ENCODE measurements at places on chromosomes 2 and 18.
A peak's percentile ranks its signal among the peaks of the same experiment; 100 is the strongest.

DNA sequence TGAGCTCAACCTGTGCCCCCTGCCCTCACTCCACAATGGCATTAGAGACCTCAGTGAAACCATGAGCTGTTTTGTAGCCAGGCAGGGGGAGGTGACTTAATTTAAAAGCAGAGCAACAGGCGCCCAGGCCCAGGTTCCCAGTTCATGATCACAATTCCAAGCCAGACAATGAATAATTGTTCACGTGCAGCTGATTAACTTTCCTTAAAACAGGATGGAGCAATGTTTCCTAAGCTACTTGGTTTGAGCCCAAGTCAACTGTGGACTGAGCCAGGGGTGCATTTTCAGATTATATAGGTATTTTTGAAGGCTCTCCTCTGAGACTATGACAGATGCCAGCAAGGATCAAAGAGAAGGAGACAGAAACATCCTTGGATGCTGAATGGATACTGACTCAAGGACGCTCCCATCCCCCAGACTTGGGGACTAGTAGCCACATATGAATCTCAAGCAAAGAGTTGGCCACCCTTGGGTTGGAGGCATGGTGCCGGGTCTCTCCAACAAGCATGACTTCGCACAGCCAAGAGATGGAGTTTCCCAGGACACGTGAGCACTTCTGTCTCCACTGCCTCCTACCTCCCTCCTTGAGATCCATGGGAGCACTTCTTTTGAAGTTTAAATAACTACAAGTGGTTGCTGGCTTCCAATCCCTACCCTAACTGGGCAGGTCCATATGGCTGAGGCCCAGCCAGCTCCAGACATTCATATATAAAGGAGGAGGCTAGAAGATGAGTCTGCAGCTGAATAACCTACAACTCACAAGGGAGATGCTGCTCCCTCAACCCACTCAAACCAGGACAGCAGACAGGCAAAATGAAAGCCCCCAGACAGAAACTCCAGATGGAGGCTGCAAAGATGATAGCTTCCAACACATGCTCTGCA lies 12.7 kb downstream of the SMAD7 start:
- DNase-seq = no peak

DNA sequence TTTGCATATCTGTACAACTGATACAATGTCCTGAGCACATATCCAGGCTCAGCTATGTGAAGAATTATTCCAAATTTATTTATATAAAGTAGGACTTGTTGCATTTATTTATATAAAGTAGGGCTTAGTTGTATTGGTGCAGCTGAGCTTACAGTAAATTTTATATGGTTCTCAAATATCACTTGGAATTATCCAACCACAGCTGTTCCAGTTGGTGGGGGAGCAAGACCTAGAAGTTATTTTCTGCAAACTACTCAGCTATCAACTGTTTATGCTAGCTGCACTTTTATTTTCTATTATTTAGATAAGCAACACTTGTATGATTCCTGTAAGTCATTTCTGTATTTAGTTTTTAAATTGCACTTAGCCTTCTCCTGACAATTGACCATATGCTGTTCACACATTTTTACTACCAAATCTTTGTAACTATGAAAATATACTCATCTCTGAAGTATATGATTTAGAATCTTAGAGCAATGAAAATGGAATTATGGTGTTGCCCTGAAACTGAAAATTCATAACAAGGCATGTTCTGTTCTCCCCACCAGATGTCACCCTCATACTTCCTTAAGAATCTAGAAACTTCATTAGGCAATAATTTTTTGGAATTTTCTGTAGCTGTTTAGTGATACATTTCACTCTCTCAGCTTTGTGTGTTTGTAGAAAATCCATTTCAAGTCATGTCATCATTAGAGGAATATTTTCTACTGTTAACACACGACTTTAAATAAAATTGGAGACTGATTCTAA lies 157.0 kb upstream of the CBLN2 start:
- DNase-seq = peak; percentile 47

GRCh38 chr2:10348891-10349290 lies 46.2 kb downstream of the HPCAL1 start:
- no peak for DNase-seq

- no peak for DNase-seq
These were observed 81.7 kb upstream of the ALK start for GRCh38 chr2:30003128-30003527.

- DNase-seq = no peak
These were observed 33.6 kb downstream of the GCG start for GRCh38 chr2:162118166-162119031.

DNA sequence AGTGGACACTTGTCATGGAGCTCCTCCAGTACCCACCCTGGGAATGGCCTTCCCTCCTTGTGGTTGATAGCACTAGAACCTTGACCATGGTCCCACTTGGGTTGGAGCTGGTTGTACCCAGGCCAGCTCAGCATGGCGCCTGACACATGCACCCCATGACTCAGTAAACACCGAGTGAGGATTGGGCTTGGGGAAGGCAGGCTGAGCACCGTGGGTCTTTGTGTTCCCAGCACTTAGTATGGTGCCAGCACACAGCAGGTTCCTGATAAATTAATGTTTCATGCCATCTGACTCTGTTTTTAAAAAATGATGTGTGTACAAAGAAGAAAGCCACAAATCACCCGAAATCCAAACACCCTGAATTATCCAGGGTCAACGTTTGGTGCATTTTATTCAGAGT lies 69.8 kb downstream of the CIB4 start:
- no peak for DNase-seq

DNA sequence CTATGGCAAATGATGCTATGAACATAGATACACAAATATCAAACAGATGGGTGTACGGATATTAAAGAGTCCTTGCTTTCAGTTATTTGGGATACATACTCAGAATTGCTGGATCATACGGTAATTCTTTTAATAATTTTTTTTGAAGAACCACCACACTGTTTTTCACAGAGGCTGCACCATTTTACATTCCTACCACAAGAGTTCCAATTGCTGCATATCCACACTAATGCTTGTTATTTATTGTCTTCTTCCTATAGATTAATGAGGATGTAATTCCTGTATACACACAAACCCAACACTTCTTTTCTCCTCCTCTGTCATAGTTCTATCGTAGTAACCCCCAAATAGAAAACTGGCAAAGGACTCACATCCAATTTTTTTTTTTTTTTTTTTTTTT lies 21.7 kb downstream of the CD302 start:
- DNase-seq = no peak

DNA sequence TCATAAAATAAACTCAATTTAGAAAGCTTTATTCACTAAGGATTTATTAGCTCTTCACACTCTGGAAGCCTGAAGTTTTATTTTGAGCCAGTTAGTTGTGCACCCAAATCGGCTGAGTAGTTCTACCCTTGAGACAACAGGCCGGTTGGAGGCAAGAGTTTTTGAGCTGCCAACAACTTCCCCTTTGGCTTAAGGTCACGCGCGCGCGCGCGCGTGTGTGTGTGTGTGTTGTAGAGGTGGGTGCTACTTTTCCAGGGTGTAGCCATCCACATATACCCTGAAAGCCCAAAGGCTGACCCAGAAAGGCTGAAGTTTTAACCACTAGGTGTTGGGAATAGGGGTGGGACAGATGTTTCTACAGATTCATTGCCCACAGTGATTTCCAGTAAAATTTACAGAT lies 150.2 kb upstream of the LHCGR start:
- no peak for DNase-seq

- DNase-seq = no peak
These were observed 43.4 kb downstream of the PLEKHA3 start for GRCh38 chr2:178523596-178524134.

GRCh38 chr2:437756-438393 lies 150.0 kb upstream of the ALKAL2 start:
- no peak for DNase-seq

DNA sequence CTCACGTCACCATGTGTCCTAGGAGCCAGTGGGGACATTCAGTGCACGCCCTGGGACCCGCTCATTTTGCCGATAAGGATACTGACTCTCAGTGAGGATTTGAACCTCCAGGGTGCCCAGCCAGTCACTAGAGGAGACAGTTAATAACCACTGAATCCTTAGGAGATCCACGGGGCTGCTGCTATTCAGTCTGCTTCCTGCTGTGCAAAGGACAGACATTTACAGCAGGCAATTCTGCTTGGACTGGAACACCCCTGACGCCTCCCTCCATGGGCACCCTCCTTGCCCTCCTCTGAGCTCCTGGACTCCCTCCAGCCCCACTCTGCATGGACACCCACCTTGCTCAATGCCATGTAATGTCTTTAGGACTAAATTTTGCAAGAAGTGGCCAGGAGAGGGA lies 265.5 kb downstream of the EIPR1 start:
- DNase-seq = no peak

- DNase-seq = no peak
These were observed 1072.5 kb downstream of the SUCLG1 start for GRCh38 chr2:83386549-83386948.

DNA sequence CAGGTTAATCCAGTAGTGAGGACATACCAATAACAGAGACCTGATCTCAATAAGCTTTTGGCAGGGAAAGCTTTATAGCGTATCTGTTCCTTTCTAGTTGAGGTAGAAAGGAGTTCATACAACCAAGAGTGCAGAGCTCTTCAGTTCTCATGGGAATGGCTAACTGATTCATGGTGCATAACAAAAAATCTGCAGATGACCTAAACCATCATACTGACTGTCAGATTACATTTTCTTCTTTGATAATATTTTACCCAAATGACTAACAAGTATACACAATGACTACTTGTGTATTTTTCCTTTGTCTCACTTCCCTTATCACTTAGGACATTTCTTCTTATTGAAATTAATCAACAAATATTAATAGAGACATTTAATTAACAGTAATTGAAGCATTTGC lies 140.0 kb upstream of the SERTAD2 start:
- DNase-seq = peak; percentile 23

DNA sequence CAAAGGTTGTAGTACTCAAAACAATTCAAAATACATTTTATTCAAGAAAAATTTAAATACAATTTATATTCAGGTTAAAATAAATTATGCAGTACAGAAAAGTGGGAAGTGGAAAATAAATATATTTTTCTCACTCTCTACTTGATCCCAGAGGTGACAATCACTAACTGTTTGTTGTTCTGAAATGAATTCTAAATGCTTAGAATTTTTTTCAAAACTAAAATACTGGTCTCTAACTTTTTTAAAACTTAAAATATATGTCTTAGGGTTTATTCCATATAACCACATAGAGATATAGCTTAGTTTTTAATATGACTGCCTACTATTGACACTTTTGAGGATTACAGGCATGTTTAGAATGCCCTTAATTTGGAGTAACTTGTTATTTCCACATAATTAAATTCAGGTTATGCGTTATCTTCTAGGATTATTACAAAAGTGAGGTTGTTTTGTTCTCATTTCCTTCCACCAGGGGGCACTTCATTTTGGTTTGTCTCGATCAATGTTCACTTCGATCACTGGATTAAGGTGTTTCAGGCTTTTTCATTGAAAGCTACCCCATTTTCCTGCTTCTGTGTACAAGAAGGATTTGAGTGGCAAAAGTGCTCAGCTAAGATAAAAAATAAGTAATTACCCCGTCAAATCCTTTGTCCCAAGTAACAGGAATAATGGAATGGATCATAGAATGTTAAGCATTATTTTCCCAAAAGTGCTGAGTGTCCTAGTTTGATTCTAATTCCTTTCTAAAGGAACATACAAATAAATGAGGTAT lies 27.1 kb upstream of the TFPI start:
- DNase-seq = peak; percentile 76

DNA sequence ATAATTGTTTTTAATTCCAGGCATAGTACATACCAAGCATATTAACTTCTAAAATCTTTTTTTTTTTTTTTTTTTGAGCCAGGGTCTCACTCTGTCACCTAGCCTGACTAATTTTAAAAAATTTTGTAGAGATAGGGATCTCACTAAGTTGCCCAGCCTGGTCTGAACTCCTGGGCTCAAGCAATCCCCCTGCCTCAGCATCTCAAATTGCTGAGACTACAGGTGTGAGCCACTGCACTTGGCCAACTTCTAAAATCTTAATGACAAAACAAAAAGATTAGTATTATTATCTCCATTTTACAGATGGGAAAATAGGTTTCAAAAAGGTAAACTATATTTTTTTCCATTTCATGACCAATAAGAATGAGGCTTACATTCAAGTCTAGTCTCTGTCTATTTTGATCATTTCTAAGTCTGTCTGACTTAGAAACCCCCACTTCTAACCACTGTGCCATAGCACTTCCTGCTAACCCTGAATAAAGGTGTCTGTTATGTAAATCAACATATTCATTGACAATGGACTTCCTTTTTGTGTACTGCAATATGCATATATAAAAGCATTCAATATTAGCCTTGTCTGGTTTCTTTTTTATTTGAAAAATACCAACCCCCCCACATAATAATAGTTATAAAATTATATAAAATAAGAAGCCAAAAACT lies 28.7 kb upstream of the ZEB2 start:
- no peak for DNase-seq

- no peak for DNase-seq
These were observed 4.9 kb upstream of the PDCD1 start for GRCh38 chr2:241863536-241863954.

DNA sequence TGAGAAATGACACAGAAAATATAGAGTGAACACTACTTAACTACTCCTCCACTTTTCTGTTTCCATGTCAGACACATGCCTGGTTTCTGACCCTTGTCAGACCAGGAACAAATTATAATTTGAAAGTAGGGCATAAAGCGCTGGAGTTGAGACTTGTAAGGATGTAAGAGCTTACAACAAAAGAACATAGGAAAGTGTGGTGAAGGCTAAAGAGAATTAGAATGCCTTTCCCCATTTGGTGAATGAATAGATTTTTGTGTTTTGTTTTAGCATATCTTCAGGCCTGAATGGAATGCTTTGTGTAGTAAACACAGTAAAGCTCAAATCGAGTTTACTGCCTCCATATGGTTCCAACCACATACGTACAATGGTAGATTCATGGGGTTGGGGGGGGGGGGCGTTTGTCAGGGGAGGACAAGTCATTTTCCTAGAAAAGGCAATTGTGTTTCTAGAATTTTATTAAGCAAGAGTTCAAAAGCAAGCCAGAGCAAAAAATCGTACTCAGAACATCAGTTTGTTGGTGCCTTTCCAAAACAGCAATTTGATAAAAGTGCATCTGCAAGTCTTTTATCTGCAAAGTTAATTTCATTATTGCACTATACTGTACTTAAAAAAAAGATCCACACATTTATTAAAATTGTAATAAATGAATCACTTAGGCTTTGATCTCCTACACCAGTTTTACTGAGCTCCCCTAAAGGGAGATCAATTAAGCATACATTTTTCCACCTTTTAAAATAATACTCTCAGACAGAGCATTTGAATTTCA lies 30.9 kb downstream of the NRXN1 start:
- no peak for DNase-seq

DNA sequence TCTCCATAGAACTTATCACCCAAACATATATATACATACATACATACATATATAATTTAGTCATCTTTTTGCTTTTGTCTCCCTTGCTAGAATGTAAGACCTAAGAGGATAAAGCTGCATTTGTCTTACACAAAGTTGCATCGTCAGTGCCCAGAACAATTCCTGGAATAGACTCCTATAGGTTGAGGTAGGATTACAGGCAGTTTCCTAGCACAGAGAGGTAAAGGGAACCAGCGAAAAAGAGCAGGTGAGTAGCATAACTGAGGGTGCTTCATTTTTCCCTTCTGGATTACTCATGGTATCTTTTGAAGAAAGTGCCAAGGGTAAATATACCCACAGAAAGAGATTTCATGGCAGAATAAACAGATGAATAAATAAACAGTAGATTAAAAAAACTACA lies 68.1 kb upstream of the AMMECR1L start:
- no peak for DNase-seq
